ENCODE measurements at places on chromosomes 1 and 21. TPM values are rescaled to one million over a fixed set of nuclear protein-coding genes. Genes with fewer than 3 reads are reported as not detected.

DNA sequence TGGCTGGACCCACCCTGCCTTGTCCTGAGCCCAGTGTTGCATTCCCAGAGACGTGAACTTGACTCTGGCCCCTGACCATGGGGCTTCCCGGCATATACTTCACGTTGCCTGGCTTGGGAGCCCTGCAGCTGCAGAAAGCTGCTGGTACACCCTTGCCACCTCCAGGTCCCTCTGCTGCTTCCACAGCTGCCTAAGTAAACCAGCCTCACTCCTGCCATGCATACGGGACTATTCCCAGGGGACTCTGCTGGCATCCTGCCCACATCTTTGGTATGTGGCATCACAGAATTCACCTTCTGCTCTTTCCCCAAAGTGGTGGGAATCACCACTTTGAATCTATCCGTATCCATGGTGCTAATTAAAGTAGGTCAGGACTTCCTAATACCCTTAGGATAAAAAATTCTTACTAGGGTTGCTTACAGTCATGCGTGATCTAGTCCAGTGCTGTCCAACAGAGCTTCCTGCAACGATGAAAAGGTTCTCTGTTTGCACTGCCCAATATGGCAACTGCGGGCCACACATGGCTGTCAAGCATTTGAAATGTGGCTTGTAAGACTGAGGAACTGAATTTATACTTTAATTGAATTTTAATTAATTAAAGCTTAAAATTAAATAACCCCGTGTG, 203.0 kb downstream of the GRIK3 start:
- DNase-seq, result no peak

DNA sequence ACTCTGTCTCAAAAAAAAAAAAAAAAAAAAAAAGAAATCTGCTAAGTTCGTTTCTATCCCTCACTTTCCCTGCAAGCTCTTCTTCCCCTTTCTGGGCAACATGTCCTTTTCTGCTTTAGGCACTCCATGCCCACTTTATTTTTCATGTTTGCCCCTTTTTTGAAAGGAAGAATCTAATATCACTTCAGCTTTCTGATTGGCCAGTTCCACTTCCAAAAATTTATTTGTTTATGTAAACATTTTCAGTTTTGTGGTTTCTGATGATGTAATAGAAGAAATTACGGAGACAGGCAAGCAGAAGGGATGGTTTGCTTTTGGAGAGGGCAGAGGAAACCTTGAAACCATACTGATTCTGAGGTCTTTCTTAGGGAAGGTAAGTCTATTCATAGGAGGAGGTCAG, 15.1 kb downstream of the IFNAR1 start:
- DNase-seq, result no peak

DNA sequence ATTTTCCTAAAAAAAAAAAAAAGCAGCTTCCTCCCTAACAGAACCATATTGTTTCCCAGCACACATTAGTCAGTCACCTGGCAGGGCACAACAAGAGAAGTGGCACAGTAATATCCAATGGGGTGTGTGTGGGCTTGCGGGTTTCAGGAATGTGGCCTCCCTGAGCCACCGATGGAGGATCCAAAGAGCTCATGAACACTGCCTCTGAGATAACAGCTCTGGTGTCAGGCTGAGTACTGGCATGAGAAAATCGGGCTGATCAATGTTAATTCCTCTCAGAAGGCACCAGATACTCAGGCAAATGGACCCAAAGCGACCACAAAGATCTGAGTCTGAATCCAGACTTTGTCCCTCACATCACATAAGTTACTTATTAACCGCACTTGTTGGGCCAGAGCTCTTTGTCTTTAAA, 2.2 kb upstream of the LYPD8 start:
- no peak for DNase-seq

GRCh38 chr1:66261364-66261763, 272.6 kb upstream of the SGIP1 start:
- DNase-seq, result no peak

DNA sequence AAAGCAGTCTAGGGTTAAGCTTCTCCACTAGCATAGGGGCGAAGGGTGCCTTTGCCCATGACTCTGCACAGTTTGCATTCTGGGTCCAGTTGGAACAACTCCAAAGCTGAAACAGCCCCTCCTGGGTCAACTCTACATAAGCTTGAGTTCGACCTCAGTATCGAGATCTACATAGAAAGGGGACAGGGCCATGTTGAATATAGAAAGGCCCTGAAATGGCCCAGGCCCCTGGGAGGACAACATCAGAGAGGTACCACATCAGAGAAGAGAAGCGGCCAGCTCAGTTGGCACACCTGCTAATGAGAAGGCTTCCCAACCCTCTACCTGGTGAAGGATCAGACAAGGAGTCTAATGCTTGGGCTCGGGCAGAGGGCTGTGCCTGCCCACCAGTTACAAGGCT, 1.6 kb downstream of the DENND2D start:
- DNase-seq, result no peak

DNA sequence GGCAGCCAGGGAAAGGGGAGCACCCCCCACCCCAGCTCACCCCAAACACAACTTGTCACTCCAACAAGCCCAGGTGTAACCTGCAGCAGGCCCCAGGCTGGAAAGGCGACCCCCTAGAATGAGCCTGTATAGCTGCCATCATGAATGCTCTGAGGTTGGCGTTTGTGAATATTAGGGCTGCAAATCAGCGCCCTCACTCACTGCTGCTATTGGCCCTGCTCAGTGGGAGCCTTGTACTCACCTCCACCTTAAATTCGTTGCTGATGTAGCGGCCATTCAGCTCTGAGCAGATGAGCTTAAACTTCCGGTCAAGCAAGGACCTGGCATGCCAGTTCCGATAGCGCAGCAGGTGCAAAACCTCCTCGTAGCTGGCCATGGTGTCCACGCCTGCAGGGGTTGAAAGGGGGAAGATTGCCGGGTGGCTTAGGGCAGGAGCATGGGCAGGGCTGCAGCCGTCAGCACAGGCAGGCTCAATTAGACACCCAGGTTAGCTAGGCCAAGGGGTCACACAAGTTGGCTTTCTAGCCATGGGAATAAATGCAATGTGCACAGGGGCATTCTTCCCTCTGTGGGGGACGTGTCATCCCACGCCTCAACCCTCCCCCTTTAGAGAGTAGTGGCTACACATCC, 81.7 kb downstream of the PIK3CD start:
- DNase-seq, result no peak

GRCh38 chr21:29168891-29169315, 38.5 kb downstream of the MAP3K7CL start:
- peak; percentile 36 for DNase-seq

Gene ANGPTL3
- total RNA-seq, result not detected

All from lung microvascular endothelial cell (primary cell).